ENCODE measurements at places on chromosomes 11 and 22. TPM values are rescaled to one million over a fixed set of nuclear protein-coding genes. Genes with fewer than 3 reads are reported as not detected.

DNA sequence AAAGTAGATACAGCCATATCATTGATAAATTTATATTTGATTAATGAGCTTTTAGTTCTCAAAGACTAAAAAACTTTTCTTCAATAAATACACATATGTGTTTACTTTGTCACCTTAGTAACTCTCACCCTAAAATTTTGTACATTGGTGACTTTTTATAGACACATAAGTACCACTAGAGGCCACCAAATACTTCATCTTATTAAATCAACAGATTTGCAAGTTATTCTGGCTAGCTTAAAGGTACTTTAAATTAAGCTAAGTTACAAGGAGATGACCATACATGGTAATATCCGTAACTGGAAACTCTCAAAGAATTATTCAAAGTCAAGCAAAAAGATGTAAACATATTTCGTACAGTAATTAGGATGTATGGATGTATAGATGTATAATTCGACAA is 112.2 kb downstream of the SBF2 start:
- DNase-seq: no peak

GRCh38 chr11:123518496-123519054 is 88.5 kb downstream of the GRAMD1B start:
- DNase-seq: no peak

DNA sequence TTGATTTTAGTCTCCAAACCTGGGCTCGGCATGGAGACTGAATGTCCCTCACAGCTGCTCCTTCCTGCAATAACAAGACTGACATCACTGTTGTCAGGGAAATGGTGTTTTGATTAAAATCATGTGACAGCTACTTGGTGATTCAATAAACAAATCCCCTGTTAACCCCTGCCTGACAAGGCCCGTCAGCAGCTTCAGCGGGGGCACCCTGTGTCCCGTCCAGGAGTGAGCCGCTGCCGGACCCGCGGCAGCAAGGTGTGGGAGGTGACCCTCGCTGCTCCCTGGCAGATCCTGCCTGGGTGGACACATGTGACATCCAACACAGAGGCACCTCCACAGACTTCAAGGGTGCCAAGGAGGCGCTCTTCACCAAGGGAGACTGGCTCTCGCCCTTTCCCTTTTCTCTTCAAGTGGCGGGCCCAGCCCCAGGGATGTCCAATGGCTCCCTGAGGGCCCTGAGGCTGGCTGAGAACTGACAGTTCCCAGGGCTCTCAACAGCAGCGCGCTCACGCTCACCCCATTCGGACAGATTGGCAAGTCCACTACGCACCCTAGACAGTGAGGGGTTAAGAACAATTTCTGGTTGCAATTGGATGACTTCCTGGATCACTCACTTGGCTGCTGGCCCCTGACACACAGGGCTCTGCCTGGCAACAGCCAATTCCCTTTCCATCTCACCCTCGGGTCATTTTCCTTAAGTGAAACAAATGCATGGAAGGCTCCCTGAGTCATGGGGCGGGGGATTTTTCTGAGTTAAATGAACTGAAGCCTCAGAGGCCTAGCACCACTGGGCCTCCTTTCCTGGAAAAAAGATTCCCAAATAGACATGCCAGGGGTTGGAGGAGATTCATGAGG is 30.7 kb downstream of the PPP2R1B start:
- DNase-seq: peak; percentile 90

Gene EHF
- polyA plus RNA-seq: 0.22 TPM

Gene GRM5
- polyA plus RNA-seq: 0.05 TPM

Gene C22orf31
- 2.2 TPM for polyA plus RNA-seq

Data from hindlimb muscle (tissue), 1 donor.